Myocyte (in vitro differentiated cells): ENCODE measurements at places on chromosomes 12 and 14. TPM values are rescaled to one million over a fixed set of nuclear protein-coding genes. Genes with fewer than 3 reads are reported as not detected.

The NELL2 gene
- total RNA-seq = 0.05 TPM in 1 of 2 replicates, not detected in the other

The STAC3 gene
- total RNA-seq = 594 and 728 TPM in 2 replicates

GRCh38 chr14:67852926-67853604 is 33.5 kb downstream of the RAD51B start:
- no peak for DNase-seq

DNA sequence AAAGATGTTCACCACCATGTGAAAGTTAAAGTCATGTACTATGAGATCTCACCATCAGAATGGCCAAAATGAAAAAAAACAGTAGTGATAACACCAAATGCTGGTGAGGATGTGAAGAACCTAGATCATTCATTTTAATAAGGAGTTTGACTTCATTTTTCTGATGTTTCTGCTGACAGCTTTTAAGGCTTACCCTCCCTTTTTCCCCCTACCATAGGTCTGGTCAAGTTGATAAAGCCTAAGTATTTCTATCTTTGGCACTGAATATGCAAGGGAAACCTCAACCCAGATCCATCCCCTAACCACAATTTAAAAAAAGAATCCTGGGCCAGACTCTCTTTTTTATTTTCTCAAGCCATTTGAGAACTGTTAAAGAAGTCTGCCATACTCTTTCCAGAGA is 689.6 kb upstream of the FOXG1 start:
- no peak for DNase-seq
